Stimulated activated CD4-positive, alpha-beta T cell treated with anti-CD3 and anti-CD28 coated beads, Interleukin-2, amount 100 ng/mL, for 48 hours (primary cell): ENCODE measurements at places on chromosomes 6 and 20.

GRCh38 chr6:91606148-91606901, 1019.5 kb upstream of the MAP3K7 start:
- no peak for DNase-seq

DNA sequence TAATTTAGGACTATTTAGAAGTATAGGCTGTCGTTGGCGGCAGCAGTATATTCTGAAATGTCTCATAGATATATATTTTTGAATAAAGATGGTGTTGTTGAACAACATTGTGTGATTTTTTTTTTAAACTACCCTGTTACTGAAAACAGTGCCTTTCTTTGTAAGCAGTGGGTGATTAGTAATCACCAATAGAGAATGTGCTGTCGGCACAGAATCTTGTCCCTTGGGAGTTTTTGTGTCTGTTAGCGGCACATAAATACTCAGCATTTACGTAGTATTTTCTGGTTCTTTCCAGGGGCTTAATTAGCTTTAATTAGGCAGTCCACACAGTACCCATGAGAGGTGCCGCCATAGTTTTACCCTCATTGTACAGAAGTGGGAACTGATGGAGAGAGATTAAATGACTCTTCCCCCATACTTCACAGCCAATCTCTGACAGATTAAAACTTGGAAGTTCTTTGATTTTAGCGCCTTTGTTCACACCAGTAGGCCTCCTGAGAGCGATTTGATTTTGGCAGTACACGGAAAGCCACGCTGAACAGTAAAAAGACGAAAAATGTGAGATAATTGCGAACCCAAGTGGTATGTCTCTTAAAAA, 58.8 kb downstream of the RPRD1B start:
- DNase-seq, result no peak

DNA sequence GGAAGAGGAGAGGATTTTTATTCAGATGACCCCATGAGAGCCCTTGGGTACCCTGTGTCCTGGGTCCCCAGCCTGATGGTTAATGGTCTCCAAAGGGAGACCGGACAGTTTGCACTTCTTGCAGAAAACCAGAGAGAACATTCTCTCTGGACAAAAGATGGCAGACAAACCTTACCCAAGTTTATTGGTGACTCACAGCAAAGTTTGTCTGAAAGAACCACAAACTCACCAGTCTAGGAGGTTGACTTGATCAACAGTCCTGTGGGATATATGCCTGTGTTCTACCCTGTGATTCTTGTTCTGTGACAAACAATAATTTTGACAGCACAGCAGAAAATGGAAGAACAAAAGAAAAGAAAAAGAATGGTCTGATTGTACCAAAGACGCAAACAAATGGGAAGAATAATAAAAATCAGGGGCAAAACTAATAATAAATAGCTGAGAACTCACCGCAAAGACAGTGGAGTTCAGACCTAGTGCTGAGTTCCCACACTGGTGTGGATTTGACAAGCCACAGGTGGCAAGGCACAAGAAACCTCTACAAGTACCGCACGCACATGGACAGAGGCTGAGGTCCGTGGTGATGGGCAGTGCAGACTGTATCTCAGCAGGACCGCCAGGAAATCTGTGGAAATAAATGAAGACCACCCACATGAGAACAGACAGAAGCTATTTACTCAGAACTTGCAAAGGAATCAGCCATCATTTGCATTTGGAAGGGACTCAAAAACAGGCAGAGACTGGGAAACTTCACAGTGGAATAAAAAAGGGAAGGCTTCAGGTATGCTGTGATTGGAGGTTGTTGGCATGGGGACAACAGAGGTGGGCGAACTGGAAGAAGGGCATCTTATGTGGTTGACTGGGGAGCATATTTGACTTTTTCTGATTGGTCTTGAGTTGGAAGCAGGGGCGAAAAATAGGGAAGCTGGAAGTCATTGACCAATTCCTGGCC, 246.3 kb upstream of the RNF24 start:
- DNase-seq, result no peak

DNA sequence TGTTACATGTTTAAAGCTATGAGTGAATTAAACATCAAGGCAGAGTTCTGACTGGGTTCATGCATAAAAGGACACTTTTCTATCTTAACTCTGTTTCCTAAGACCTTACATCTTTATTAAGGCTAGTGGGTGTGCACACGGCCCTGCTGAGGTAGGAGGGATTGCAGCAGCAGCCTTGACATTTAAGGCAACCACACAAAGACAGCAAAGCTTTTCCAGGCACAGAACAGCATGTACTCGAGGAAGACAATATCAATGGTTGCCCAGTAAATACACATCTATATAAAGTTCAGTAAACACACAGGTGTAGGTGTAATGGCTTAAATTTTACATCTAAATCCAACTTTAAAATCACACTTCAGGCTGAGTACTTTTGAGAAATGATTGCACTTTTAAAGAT, 79.8 kb upstream of the LOC128125822 start:
- no peak for DNase-seq

- DNase-seq, result no peak
Observed at GRCh38 chr6:43286456-43286979, 11.5 kb upstream of the SLC22A7 start.

- no peak for DNase-seq
Observed at GRCh38 chr6:155466539-155466938, 10.9 kb upstream of the NOX3 start.

- no peak for DNase-seq
Observed at GRCh38 chr6:125197795-125198269, 44.3 kb downstream of the TPD52L1 start.

DNA sequence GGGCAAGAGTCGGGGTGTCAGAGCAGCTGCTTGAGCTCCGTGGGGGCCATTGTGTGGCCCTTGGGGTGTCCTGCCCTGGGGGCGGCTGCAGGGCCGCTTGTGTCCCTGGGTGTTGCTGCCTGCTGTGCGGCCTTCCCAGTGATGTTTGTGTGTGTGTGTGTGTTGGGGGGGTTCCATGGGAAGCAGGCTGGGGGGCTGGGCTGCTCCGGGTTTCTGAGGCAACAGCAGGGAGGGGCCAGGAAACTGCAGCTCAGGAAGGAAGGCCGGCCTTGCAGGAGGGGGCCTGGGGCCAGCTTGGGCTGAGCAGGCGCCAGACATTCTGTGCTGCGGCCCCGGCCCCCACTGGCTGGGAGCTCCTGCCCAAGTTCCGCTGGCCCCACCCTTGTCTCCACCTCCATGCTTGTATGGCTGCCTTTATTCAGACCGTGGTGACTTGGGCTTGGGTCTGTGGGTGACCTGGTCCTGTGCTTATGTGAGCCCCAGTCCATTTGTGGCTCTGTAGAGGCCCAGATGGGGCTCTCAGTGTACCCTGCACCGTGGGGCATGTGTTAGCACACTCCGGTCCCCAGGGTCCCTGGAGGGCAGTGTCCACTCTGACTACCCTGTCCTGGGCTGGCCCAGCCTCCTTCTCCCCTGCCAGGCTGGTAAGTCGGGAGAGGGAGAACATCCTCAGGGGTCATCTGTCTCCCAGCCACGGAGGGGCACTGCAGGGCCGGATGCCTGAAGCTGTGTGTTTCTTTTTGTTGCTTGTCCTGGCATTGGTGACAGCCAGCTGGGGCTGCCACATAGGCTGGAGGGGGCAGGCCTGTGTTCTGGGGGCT, 4.6 kb upstream of the SOX18 start:
- no peak for DNase-seq

- no peak for DNase-seq
Observed at GRCh38 chr6:167833396-167833763, 6.7 kb downstream of the AFDN start.
